ENCODE measurements at places on chromosomes 11 and 22.

DNA sequence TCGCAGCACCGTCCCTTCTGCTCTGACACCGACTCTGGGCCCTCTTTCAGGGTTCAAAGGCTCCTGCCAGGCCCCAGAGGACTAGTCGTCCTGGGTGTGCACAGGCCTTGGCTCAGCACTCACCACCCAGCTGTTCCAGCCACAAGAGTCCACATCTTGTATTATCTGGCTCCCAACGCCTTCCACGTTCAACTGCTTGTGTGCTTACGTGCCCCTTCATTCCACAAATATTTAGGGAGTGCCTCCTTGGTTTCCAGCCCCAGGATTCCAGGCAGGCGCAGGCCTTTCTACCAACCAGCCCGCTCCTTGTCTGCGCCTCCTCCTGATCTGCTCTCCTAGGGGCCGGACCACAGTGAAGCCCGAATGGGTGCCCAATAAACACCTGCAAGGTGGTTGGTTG, 70.9 kb downstream of the SCUBE1 start:
- DNase-seq, result no peak

GRCh38 chr11:77661670-77662069, 24.1 kb upstream of the CLNS1A start:
- no peak for DNase-seq

GRCh38 chr11:32053151-32053888, 37.6 kb upstream of the RCN1 start:
- no peak for DNase-seq

GRCh38 chr22:37534445-37534844, 15.2 kb upstream of the CARD10 start:
- no peak for DNase-seq

- DNase-seq, result no peak
These were observed 8.0 kb upstream of the RHOD start for GRCh38 chr11:67048515-67049130.

DNA sequence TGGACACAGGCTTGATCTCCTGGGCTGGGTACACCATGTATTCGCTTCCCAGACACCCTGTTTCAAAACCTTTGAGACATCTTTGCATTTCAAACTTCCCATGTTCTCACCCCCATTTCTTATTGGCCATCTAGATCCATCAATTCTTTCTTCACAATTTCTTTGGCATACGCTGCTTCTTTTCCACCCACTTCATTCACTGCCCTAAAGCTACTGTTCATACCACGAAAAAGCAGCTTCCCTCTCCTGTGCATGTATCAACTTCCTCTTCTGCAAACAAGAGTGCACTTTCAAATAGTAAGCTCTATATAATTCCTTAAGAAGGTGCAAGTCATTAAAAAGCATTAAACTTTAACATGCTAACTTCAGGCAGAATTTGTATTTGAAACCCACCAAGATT, 21.4 kb downstream of the UVRAG start:
- DNase-seq, result no peak

GRCh38 chr11:101620026-101620425, 36.2 kb upstream of the TRPC6 start:
- DNase-seq, result no peak

DNA sequence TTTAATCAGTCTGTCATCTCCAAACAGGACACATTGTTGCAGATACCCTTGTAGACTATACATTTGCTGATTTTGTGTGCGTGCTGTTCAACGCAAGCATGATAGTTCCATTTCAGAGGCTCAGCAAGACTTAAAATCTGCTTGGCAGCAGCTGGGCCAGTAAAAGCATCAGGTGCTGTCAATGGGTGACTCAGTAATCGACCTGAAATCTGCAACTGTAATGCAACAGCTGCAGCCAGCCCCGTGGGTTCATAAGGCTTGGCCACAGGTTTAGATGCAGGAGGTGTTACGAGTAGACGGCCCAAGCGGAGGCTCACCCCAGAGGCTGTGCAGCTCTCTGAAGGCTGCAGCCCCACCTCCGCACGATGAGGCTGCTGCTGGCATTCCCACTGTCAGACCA, 84.6 kb downstream of the NTM start:
- DNase-seq, result no peak

DNA sequence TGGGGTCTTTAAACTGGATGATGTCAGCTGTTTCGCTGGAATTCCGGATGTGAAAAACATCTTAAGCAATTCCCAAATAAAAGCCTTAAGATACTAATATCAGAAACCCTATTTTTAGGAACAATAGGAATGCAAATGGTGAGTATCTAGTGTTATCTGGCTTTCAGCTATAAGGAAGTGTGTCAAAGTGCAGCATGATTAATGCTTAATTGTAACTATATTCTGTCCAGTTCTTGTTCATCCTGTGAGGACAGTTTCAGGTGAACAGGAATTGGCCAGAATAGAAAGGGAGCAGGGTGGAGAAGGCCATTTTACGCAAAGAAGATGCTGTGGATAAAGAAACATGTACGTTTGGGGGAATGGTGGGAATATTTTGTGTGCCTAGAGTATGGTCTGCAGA, 108.2 kb downstream of the RASSF10 start:
- DNase-seq, result no peak

DNA sequence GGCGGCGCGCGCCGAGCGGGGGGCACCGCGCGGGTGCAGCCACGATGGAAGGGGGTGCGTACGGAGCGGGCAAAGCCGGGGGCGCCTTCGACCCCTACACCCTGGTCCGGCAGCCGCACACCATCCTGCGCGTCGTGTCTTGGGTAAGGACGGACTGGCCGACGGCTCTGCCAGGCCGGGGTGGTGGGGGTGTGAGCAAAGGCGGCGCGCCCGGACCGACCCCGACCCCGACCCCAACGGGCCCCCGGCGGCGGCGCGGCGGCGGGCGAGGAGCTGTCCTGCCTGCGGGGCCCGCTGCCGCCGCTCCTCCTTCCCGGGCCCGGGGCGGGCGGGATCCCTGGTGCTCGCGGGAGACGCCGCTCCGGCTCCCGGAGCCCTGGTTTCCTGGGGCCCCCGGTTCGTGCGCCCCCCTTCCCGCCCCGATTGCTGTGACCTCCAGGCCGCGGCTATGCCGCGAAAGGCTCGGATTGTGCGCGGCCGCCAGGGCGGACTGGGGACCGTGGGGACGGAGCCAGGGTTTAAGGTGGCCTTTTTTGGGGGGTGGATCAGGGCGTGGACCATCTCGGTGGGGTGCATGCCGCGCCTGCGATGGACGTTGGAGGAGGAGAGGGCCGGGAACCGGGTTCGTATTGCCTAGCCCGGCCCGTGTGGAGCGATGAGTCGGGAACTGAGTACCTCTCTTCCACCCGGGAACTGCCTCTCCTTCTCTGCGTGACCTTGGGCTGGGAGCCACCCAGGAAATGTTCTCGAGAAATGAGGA, at the start of gene SYNGR1:
Gene SYNGR1 (plus strand): TSS at position 25 of the 760 bp plus-strand sequence. CDS start 20 bp downstream, at position 45.
- no peak for DNase-seq

- DNase-seq, result no peak
These were observed 687.2 kb downstream of the OPCML start for GRCh38 chr11:132844956-132845696.

DNA sequence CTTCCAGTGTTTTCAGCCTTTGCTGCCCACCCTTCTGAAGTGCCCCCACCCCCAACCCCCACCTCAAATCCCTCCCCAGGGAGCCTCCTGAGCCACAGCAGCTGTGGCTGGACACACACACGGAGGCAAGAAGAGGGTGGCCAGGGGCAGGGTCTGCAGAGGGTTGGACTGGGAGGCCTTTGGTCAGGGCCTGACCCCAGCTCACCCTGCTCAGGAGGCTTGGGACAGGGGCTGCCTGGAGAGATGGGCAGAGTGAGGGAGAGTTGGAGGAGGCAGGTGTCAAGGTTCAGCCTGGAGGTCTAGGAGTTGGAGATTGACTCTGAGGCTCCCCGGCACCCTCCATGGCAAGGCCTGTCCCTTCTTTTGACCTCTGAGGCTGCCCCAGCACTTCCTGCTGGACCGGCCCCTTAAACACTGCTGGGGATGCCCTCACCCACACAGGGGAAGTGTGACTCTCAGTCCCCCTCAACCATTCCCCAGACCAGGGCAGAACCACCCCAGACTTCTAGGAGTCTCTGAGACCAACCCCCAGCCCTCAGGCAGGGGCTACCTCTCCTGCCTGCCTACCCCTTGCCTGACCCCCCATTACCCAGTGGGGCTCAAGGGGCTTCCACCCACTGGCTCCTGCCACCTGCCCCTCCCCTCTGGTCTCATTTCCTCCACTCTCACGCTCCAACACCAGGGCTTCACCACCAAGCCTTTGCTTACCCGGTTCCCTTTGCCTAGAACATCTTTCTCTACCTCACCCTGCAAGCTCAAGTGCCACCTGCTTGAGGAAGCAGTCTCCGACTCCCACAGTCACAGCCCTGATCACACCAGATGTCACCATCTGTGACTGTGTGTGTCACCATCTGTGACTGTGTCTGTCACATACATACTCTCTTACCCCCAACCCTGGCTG, 8.6 kb downstream of the ARAP1 start:
- no peak for DNase-seq

- DNase-seq, result no peak
These were observed 16.2 kb upstream of the EIF4G2 start for GRCh38 chr11:10824888-10825287.

- no peak for DNase-seq
These were observed 36.6 kb downstream of the RPL3 start for GRCh38 chr22:39282645-39283321.

- no peak for DNase-seq
These were observed 684.9 kb upstream of the CCDC90B start for GRCh38 chr11:83971063-83971462.

GRCh38 chr22:50313021-50313420, 5.6 kb upstream of the PLXNB2 start:
- no peak for DNase-seq

GRCh38 chr11:105923807-105924206, 98.2 kb downstream of the MSANTD4 start:
- DNase-seq, result no peak

DNA sequence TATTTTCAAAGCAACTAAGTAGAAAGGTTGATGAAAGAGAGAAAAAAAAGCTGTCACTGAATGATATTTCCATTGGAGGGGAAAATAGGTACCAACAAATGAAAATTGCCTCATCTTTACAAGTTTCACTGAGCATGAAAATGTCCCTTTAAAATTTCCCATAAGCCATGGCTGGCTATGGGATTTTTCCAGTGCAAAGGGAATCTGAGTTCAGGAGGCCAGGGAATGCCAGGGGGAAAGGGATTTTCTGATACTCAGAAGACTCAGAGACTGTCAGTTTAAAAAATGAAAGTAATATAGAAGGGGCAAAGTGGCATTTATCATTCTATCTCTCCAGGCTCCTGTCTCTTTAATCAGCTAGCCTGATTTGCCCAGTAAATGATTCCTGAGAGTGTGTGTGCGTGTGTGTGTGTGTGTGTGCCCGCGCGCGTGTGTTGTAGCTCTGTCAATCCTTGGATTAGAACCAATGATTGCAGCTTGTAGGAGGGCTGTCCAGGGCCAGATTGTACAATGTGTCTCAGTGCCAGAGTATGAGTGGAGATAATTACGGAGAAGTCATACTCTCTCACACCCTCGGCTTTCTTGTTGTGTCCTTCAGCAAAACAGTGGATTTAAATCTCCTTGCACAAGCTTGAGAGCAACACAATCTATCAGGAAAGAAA, at the start of gene NTM:
Gene NTM (plus strand): TSS at position 526 of the 662 bp plus-strand sequence.
- DNase-seq, result no peak

GRCh38 chr22:28783786-28784671, 11.5 kb downstream of the CCDC117 start:
- DNase-seq, result no peak

DNA sequence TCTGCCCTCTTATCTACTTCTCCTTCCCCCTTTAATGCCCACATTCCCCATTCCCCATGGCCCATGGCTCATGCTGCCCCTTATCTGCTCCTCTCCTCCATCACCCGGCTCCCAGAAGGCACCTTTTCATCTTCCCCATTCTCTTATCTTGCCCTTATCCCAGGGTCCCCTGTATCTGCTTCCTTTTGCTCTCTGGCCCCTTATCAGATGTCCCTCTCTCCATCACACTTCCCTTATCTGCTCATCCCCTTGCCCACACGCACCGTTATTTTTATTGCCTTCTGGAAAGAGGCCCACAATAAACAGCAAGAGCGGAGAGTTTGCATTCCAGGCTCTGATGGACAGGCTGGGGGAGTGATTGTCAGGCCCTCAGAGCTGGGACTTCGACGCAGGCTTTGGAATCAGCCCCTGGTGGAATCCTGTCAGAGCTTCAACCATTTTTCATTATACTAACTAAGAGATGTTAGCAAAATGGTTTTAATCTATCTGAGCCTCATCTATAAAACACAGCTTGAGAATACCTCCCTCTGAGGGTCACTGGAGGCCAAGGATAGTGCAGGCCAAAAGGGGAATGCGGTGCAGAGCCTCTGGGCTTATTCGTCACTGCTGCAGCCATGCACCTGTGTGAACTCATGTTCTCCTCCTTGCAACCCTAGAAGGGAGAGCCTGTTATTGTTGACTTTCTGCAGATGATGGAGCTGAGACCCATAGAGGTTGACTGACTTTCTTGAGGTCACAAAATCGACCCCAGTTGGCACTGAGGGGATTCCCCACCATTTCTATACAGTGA, 37.0 kb upstream of the LRRC55 start:
- no peak for DNase-seq

DNA sequence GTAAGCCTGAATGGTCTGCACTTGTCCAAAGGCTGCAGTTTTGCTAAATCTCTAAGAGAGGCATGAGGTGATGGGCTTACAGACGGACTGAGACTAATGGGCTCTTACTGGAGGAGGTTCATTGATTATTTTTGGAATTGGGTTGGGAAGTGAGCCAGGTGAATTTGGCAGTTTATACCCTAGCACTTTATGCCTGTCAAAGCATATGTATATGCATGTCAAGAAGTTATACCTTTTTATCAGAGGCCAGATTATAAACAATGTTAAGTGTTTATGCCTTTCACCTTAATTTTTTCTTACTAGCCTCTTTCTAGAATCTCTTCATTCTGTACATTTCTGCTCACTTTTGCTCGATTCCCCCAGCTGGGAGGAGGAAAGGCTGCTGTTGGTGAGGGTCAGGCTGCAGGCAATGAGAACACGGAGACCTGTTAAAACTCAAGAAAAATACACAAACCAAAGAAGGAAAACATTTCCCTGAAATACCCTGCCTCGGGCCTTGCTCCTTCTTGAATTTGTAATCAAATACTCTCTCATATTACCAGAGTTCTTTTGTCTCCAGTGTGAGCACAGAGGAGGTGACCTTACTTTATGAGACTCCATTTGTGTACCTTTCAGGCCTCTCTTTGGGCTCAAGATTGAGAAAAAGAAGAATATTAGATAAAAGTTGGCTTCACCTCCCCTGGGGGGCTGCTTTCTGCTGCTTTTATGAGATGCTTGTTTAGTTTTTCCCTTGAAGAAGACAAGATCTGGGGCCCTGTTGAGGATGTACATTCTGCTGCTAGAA, 19.6 kb downstream of the NAT10 start:
- DNase-seq, result no peak

DNA sequence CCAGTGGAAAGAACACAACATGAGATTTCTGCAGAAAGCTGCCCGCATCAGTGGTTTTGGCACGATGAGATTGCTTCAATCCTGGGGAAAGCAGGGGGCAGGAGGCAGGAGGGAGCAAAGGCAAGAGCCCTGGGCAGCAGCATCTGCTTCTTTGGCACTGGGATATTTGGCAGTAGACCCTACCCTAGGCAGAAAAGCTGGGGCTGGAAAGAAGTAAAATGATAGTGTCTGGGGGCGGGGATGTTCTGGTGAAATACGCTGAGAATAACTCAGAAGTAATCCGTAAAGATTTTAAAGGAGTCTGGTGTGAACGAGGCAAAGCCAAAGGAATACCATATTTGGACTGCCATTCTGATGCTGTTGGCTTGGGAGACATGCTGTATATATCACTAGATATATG, 62.0 kb downstream of the FAM76B start:
- no peak for DNase-seq

All from NCI-H187 (cell line).